ENCODE measurements at places on chromosomes 5 and 9.

DNA sequence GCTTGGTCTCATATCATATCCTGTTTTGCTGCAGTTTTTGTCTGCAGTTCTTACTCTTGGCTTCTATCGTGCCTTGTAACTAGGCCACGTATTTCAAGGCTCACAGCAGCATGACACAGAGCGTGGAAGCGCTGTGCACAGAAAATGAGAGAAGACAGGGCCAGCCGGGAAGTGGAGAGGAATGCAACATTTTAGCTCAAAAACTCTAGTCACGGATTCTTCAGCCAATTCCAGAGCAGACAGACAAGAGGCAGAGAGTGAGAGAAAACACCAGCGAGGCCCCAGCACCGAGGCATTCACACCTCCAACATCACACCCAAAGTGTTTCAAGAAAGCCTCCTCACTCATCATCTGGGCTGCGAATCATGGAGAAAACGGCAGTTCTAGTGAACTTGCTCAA lies 160.8 kb downstream of the DNAH5 start:
- DNase-seq, result peak; percentile 13

- DNase-seq, result no peak
These were observed 58.7 kb upstream of the GPR151 start for GRCh38 chr5:146574713-146575112.

GRCh38 chr5:134071614-134072207 lies 42.8 kb upstream of the TCF7 start:
- DNase-seq, result no peak

- DNase-seq, result no peak
These were observed 161.1 kb upstream of the TBCA start for GRCh38 chr5:77937015-77937908.

DNA sequence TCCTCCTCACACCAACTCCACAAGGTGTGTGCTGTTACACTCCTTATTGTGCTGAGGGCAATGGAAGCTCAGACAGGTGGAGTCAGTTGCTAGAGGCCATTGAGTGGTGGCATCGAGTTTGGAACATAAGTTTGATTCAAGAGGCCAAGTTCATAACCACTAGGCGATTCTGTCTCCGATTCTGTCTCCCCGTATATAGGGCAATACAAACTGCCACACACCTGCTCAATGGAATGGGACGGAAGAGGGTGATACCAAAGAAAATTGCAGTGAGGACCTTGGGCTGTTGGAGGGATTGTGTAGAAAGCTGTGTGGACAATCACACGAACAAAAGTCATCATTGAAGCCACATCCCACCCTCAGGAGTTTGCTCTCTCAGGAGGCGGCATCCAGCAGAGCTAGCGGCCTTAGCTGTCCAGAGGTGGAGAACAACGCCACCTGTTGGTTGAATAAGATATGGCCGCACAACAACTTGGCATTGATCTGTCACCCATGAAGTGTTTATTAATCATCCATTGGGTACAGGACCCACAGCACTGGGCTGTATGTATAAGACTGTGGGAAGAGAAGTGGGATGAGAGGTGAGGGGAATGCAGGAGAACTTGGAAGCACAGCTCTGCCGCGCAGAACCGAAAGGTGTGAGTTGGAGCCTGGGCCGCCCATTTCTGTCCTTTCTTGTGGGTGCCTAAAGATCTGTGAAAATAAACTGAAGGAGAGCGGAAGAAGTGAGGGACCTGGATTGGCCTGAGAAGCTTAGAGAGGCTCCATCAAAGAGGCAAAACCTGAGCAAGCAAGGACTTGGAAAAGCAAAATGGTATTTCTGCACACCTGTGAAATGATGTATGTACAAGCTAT lies 16.1 kb upstream of the NEUROG1 start:
- DNase-seq, result peak; percentile 37

DNA sequence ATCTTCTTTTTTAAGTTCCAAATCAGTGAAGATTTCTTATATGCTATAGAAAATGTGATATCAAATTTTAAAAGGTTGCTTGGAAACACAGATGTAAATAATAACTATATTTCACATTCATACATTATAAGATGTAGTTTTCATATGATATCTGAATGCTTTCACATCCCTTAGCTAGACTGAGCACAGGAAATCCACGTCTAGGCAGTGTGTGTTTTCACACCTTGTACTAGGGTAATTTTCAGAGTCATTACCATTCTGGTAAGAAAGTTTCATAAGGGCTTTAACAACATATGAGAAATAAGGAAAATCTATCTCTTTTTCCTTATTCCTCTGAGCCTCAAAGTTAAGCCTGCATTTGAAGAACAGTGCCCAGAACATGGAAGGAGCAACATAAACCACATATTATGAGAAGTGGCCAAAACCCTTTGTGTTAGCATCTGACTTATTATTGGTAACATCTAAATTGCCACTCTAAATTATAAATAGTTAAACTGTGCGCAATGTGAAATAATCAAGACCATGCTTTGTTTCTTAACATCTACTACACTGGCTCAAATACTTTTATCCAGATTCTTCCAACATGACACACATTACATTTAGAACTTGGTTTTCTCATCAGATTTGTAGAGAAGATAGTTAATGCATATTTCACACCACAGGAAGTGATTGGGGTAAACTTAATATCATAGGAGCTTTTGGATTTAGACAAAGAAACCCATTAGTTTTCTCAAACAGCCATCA lies 113.3 kb downstream of the PPP2R2B start:
- no peak for DNase-seq

GRCh38 chr5:80101993-80102392 lies 66.8 kb downstream of the THBS4 start:
- DNase-seq, result no peak

- DNase-seq, result no peak
These were observed 51.0 kb downstream of the ST8SIA4 start for GRCh38 chr5:100852051-100852450.

GRCh38 chr9:79912318-79913070 lies 340.7 kb downstream of the TLE4 start:
- DNase-seq, result no peak

DNA sequence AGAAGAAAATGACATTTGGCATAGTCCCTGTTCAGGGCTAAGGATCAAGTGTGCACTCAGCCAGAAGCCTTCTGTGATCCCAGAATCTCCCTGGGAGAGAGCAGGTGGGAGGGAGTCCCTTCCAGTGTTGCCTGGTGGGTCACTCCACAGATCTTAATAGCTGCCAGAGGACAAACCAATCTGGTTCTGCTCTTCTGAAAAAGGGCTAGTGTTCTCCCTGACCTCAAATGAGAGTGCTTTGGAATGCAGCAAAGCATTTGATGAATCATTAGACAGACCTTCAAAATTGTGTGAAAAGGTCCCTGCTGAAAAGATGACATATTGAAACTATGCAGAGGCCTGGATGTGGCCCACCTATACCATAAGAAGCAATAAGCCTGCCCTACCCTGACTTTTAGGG lies 339.7 kb downstream of the TMEM232 start:
- DNase-seq, result peak; percentile 45

DNA sequence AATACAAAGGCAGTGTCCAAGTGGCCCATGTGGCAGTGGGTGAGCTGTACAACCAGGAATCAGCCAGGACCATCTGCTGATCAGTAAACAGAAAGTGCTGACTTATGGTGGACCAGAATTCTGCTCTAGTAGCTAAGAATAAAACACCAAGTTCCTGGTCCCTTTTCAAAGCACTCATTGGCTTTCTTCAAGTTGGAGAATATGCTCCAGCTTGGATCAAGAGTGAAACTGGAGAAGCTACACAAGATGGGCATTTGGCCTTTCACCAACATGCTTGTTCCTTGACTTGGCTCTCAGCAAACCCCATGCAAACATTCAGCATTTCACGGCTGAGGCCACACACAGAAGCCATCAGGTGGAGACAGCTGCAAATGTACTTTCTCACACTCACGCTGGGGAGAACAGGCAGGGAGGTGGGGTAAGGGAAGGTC lies 32.1 kb downstream of the MARCHF3 start:
- no peak for DNase-seq

GRCh38 chr5:117945258-117945657 lies 1043.1 kb downstream of the DTWD2 start:
- DNase-seq, result no peak

- no peak for DNase-seq
These were observed 120.6 kb upstream of the GABRP start for GRCh38 chr5:170662966-170663365.

DNA sequence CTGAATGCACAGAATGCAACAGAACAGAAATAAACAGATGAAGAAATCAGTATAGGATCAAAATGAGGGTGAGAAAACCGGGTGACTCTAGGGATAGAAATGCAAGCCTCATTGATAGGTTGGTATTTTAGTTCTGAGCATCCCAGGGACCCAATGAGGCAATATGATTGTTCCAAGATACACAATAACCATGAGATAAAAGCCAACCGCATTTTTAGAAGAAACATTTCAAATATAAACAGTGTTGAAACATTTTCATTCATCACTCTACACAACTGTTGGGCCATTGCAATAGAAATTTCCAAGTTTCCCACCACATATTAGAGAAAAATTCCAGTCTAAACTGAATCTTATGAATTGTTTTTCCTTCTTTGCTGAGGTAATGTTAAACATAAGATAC lies 452.3 kb upstream of the PTGER4 start:
- DNase-seq, result no peak

All from anterior cingulate cortex (tissue), 58 donors.